ENCODE measurements at places on chromosomes 2 and 18. TPM values are rescaled to one million over a fixed set of nuclear protein-coding genes. Genes with fewer than 3 reads are reported as not detected.

DNA sequence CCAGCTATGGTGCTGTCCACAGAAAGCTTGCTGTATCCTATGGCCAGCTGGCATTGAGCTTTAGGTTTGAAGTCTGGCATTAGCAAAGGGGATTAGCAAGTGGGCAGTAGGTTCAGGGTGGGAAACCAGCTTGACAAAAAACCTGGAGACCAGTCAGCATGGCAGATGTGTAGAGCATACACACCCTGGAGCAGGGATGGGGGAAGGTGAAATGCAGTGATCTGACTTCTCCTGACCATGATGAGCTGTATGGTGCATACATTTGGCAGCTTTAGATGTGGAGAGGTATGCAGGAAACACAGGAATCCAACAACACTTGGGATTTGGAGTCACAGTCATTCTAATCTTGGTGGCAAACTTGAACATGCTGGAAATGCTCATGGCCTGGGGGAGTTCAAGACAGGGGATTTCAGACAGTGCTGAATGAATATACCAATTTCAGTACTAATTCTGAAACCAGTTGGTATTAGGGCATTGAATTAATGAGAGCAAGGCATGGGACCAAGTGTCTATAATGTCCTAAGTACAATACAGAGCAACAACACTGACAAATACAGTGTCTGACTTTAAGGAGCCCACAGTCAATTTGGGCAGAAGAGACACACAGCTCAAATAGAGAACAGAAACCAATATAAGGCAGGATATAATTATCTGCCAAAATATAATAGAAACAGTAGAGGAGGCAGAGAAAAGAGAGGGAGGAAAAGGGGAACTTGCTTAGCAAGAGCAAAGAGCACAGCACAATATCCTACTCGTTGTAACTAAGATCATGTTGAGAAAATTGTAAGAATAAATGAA, 11.8 kb downstream of the ARHGAP15 start:
- DNase-seq, result no peak

DNA sequence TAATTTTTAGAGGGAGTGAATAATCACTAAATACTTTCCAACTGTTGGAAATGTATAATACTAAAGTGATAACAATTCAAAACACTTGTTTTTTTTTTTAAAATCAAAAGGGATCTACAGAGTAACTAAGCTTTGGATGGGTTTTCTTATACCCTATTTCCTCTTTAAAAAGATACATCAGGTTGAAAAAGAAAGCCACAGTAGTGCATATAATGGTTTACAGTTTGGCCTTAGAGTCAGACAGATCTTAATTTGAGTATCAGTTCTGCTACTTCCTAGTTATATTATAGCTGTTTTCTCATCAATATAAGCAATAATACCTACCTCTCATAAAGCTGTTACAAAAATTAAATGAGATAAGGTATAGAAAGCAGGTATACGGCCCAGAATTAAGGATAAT, 28.5 kb downstream of the PSME4 start:
- DNase-seq, result no peak

DNA sequence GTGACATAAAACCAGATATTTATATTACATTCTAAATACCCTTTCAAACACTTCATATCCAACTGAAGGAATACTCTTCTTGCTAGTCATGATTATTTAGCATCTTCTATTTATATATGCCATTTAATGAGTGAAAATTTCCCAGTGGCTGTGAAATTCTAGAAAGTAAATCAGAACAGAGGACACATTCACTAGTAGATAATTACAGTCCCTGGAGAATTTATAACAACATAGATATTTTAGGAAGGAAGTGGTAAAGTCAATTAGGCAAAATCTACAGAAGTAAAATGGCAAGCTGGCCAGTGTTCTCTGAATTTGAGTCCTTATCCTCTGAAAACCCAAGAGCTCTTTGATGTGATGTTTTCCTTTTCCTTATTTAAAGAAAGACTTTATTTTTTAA, 121.8 kb downstream of the PMAIP1 start:
- no peak for DNase-seq

GRCh38 chr2:1707771-1708418, 36.4 kb downstream of the PXDN start:
- no peak for DNase-seq

Gene RTN4
- 42.9 TPM for total RNA-seq

DNA sequence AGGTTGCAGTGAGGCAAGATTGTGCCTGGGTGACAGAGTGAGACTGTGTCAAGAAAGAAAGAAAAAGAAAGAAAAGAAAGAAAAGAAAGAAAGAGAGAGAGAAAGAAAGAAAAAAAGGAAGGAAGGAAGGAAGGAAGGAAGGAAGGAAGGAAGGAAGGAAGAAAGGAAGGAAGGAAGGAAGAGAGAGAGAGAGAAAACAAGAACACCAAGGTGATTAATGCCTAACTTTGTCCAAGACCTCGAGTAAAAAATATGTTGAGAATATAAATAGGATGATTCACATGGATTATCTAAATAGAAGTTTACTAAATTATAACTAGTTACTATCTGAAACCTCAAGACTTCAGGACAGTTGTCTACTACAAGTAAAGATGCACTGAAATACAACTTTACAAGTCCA, 7.2 kb downstream of the PECR start:
- no peak for DNase-seq

DNA sequence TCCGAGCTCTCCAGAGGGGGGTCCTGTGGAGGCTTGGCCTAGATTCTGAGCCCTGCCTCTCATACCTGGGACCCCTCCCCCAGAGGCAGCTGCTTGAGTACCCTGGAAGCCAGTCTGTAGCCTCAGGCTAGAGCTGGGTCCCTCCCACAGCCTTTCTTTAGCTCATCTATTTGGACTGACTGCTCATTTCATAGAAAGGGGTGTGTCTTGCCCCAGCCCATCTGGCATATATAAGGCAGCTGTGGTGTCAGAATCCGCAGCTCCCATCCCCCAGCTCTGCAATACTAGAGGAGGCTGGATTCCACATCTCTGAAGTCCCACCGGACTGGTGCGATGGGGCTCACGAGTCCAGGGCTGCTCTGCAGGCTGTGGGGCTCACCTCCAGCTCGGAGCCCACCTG, 26.1 kb downstream of the MPHOSPH10 start:
- no peak for DNase-seq

GRCh38 chr2:132815516-132815915, 145.5 kb upstream of the LYPD1 start:
- no peak for DNase-seq

DNA sequence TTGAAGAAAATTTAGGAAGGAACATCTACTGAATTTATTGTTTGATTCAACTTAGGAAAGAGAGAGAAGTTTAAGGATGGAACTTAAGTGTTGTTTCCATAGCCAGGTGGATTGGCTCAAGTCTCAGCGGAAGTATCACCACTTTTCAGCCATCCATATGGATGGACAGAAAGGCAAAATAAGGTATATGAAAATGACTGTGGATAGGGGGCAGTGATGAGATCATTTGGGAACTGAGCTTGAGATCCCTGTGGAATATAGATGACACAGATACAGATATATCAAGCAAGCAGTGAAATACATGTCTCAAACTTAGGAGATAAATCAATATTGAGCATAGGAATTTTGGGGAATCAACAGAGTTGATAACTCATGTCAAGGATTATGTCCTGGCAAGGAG, 1462.7 kb upstream of the NXPH2 start:
- no peak for DNase-seq

Gene AAMP
- 69.2 TPM for total RNA-seq

DNA sequence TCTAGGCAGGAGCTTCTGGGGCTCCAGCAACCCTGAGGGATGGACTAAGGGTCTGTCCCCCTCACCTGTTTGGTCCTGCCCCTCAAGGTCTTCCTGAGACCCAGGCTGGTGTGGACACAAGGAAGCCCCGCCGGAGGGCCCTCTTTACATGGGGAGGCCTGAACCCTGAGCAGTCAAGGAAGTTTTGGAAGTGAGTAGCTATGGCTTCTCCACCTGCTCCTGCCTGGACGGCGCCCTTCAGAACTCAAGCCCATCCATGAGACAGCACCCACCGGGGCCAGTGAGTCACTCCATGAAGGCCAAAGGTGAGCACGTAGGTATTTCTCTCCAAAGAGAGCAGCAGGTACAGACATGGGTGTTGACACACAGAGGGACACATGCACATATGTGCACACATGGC, 98.2 kb upstream of the CTDP1 start:
- DNase-seq, result no peak

DNA sequence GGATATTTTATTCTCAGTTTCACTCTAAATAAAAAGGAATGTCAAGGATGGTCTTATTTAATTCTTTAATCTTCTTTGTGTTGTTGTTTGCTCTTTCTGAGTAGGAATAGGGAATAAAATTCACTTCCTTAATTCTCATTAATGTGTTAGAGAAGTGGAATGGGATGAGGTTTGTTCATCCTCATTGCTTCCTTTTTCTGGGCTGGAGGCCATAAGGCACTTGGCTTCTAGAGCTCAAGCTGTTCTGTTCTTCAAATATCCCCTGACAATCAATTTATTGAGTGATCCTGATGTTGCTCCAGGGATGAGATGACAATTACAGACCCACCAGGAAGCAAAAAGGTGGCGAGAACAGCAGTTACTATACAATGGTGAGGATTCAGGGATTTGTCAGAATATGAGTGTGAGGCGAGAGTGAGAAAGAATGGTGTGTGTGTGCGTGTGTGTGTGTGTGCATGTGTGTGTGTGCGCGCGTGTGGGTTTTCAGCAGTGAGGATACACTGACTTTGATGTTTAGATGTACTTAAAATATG, 557.6 kb upstream of the FANCL start:
- no peak for DNase-seq
